ENCODE measurements at places on chromosomes 11 and 22.

- DNase-seq = no peak
Observed at GRCh38 chr11:73121692-73122091, 20.4 kb downstream of the FCHSD2 start.

- no peak for DNase-seq
Observed at GRCh38 chr22:12601870-12602779, 2925.9 kb upstream of the OR11H1 start.

- no peak for DNase-seq
Observed at GRCh38 chr22:32685512-32685911, 116.0 kb upstream of the TIMP3 start.

GRCh38 chr22:33000342-33001280, 57.6 kb downstream of the SYN3 start:
- no peak for DNase-seq

DNA sequence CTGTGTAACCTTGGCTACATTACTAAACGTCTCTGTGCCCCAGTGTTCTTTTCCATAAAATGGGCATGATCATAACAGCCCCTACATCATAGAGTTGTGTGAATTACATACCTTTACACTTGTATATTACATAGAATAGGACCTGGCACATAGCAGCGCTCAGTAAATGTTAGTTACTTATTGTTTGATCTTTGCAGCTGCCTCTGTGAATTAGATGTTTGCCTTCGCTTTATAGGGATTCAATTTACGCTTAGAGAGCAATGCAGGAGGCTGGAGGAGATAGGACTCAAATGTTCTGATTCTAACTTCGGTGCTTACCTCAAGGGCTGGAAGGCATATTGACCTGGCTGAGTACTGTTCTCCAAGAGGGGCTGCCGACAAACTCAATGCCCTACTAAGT, 10.4 kb upstream of the TIMP3 start:
- no peak for DNase-seq

- DNase-seq = no peak
Observed at GRCh38 chr22:46618667-46619066, 1.5 kb upstream of the GRAMD4 start.

Measured in dorsolateral prefrontal cortex (tissue), 122 donors.